ENCODE measurements at places on chromosomes 7 and 10.
A peak's percentile ranks its signal among the peaks of the same experiment; 100 is the strongest.

DNA sequence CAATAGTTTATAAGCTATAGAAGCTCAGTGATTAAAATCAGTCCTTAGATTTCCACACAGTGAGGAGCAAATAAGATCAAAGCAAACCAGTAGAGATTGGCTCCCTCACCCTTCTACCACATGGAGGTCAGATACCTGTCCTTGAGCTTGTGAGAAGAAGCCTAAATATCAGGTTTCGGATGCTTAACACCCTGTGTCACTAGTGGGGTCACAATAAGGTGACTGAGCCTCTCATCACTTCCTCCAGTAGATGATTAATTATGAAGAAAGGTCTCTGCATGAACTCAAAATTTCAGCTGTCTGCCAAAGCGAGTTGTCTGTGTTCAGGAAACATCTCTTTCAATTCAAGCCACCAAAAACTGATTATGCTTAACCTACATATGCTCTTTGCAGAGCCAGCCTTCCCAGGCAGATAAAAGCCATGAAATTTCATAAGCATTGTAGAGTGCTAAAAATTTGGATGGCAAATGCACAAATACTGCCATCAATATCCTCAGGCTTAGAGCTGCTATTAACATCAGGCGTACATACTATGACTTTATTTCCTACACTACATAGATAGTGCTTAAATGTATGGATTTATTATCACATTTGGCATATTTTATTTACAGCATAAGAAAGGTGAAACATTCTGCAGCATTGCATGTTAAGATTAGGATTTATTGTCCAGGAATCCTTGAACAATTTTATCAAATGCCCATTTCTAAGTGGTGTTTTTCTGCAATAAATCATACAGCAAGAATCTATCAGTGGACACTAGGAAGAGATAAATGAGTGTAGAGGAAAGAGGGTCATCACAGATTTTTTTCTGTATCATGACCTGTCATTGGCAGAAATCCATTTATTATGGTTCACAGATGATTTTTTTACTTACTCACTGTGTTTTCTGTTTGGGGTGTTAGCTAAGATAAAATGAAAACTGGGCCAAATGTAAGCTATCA is 285.1 kb upstream of the SP8 start:
- no peak for DNase-seq

DNA sequence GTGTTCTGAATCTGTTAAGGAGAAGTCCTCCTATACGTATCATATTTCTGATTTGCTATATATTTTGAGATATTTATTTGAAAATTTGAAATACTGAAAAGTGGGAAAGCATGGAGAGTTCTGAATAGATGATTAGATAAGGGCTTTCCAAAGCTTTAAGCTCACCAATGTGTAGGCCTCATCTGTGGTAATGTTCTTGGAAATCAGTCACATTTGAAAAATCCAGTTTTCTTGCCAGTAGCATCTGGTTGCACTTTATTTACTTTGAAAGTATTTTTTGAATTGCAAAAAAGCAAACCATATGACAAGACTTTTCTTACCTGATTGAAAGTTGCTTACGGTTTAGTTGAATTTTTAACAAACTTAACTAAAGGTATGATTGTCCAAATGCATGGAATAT is 21.7 kb downstream of the ADD3 start:
- no peak for DNase-seq

- DNase-seq, result no peak
Observed at GRCh38 chr10:133076274-133077038, 11.3 kb upstream of the ADGRA1 start.

GRCh38 chr10:33101392-33101787 is 143.4 kb upstream of the ITGB1 start:
- no peak for DNase-seq

DNA sequence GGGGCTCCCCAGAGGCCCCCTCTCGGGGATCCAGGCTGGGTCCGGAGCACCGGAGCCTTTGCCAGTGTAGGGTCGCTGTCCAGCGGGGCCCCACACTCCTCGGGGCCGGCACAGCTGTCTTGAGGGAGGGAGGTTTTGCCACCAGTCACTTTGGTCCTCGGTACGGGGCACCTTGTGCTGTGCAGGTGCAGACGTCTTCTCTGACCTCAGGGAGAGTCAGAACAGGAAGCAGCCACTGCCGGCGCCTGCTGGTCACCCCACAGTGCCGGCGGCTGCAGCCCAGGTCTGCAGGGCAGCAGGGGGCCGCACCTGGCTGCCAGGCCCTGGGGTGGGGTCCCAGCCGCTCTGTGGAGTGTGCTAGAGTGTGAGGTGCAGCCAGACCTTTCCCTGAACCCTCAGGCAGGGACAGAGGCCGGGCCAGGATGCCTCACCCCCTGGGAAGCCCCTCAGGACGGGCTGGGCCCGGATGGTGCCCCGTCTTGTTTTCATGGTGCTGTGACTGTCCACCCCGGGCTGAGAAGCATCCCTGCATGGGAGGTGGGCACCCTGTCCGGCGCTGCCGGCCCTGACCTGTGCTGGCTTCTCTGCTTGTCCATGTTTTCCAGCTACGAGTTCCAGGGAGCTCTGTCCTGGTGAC is 8.2 kb downstream of the MAFK start:
- no peak for DNase-seq

DNA sequence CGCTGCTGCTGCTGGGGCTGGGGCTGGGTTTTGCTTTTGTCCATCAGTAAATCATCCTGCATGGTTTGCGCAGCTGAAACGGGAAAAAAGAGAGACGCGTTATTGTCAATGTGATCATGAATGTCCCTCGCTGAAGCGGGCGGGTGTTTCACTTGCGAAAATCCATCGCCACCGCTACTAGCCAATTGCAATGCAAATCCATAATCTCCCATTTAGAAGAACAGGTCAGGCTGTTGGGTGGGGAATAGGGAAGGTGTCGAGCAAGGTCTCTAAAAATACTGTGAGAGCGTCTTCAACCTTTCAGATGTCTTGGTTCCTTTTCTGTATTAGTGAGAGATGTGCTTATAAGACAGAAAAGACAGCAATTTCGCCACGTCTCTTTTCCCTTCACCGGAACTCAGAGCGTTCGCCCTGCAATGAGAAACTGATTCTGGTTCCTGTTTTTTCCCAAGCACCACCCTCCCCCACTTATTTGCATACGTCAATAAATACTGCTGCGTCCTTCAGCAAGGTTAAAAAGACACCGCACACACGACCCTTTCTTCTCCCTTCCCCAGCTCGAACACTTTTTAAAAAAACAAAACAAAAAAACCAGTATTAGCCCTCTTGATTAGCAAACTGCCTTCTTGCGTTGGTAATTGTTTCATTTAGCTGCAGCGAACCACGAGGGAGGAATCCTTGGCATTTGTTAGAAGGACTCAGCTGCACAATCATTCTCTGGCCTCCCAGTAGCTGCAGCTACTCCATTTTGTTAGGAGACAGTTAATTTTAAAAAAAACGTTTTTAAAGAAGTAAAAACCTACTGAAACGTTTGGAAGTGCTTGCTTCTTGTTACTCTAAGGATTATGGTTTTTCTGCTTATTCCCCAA is 50.4 kb downstream of the CPEB3 start:
- no peak for DNase-seq

DNA sequence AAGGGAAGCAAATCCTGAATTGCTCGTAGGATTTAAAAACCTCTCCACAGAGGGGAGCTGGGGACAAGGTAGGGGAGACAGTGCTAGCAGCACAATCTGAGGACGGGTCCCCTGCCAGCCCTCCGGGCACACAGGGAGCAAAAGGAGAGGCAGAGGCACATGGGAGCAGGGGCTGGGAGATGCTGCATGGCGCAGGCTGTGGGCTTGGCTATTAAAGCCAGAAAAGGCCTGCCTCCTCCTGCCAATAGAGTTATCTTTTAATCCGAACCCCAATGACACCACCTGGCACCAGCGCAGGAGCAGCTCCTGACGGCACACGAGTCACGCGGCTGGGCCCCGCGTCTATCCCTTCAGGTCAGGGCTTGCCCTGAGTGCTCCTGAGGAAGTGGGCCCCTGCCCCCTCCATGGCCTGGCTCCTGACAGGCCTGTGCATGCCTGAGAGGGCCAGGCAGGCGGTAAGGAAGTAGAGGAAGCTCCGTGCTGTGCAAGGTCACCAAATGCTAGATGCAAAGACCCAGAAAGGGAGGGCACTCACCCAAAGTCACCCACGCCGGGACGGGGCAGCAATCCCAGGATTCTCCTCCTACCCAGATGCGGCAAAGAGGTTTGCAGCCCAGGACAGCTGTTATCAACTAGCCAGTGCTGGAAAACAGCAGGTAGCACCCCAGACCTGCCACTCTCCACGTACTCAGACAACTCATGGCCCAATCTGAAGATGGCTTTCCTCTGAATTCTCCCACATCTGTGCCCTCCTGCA is 28.1 kb downstream of the DLG5 start:
- DNase-seq, result no peak

DNA sequence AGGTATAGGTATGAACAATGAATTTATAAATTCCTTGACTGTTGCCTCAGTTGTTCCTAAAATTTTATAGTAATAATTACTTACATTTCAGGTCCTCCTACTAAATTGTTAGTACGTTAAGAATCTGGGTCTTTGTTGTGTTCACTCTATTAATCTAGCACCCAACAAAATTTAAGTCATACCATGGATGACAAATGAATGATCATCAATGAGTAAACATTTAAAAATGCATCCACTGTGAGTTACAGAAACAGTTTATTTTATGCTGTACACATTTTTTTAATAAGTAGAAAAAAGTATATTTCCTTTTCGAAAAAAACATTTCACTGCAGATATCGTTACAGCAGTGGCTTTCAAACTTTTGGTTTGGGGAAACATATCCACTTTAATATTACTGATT is 265.2 kb downstream of the PCLO start:
- no peak for DNase-seq

DNA sequence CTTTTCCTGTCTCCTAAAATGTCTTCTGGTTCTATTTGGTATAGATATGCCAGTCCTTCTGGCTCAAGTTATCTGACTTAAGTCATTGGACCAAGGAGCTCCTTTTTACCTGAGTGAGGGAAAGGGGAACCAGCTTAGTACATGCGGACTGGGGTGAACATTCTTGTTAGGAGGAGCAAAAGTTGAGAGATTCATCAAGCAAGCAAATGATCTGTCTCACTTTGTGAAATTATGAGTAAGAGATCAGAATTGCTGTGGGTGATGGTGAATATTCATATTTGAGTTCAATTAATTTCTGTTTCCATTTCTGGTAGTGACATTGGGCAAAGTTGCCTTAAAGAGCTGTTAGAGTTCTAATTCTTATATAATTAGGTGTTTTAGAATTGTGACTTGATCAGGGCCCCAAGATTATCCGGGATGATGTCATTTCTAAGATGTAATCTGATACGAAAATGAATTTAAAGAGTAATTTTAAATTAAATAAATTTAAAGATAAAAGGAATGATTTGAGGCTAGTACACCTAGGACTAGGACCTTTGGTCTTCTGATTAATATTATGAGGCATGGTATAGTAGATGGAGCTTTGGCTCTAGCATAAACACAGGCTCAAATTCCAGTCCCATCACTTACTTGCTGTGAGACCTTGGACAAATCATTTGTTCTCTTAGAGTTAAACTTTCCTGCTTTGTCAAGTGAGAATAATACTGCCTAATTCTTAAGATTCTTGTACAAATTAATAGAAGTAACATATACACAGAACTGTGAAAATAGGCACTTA is 60.4 kb upstream of the STRIP2 start:
- DNase-seq, result no peak

- no peak for DNase-seq
Observed at GRCh38 chr10:120788771-120789170, 62.4 kb upstream of the WDR11 start.

DNA sequence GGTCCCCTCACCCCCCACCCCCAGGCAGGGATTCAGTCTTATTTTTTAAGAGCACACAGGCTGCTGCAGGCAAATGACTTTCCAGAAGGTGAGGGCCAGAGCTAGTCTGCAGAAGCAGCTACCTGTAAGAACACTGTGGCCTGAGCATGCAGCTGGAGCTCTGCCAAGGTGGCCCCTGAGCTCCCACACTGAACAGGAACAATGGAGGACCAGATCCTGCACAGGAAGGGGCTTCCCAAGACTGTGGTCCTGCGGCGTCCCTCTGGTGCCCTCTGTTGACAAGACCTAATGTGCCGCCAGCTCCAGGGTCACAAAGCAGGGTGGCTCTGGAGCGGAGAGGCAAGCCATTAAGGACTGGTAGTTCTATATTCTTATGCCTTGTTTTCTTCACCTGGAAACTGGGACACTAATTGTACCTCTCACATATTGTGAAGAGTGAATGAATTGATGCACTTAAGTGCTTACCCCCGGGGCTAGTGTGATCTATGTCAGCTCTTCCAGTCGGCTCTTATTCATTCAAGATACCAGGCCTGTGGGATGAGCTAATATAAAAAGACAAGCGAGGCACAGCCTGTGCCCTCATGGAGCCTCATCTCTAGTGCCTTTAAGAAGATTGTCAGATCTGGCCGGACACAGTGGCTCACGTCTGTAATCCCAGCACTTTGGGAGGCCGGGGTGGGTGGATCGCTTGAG is 8.0 kb upstream of the BEND7 start:
- DNase-seq, result peak; percentile 20

DNA sequence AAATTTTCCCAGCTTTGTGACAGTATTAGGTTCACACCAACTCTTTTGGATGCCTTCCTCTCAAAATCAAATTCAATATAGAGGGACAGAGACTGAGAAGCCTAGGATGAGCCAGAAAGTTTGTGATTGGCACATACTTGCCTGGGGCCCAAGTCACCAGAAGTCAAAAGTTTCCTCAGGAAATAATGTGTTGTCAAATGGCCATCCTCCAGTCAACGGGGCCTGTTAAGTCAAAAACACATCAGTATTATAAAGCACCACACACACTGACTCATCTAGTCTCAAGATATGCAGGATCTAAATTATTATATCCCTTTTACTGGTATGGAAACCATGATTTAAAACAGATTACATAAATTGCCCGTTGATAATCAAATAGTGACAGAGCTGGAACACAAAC is 158.1 kb downstream of the AHR start:
- DNase-seq, result no peak

GRCh38 chr7:95933618-95934017 is 161.3 kb downstream of the DYNC1I1 start:
- no peak for DNase-seq

- no peak for DNase-seq
Observed at GRCh38 chr7:65304175-65304574, 69.5 kb upstream of the ZNF92 start.

- DNase-seq, result no peak
Observed at GRCh38 chr7:137682596-137682995, 164.2 kb downstream of the DGKI start.

GRCh38 chr10:98833542-98833941 is 386.8 kb upstream of the HPS1 start:
- no peak for DNase-seq

- no peak for DNase-seq
Observed at GRCh38 chr7:138924501-138925225, 56.5 kb downstream of the KIAA1549 start.

DNA sequence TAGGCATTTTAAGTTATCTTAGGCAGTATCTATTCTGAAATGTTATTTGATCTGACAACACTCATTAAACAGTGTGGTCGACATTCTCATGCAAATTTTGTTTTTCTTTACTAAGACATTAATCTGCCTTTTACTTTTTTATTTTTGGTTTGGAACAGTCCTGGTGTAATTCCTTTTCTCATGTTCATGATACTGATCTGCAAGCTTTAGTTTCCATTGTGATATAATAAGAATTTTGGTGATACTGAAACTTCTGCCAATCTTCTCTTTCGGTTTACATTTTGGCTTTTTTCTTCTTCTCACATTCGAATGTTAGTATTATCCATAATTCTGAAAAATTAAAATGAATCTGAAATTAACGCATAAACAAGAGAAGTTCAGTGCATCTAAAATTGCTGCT is 281.9 kb upstream of the MTPN start:
- no peak for DNase-seq

- DNase-seq, result no peak
Observed at GRCh38 chr10:93852476-93853095, 41.2 kb upstream of the SLC35G1 start.
